HS-5 (cell line): ENCODE measurements at places on chromosomes 4 and X.

- no peak for DNase-seq
Observed at GRCh38 chr4:43425206-43425605, 532.7 kb downstream of the GRXCR1 start.

- DNase-seq, result no peak
Observed at GRCh38 chr4:54566608-54567007, 91.1 kb upstream of the KIT start.

DNA sequence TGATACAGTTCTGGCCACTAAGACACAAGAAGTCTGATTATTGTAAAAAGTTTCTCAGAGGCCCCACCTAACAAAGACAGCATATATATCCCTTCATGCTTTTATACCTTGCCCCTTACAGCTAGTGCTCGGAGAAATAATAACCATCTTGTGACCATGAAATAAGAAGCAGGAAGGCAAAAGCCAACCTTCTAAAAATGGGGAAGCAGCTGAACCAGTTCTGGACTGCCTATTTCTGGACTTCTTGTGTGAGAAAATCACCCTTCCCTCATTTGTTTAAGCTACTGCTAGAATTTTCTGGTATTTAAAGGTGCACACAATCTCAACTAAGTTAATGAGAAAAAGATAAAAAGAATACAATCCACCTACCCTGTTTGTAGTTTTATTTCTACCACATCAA, 87.5 kb downstream of the CNOT6L start:
- DNase-seq, result no peak

GRCh38 chr4:169293343-169294176, 22.8 kb upstream of the SH3RF1 start:
- DNase-seq, result no peak

GRCh38 chrX:42678133-42678532, 99.8 kb downstream of the PPP1R2C start:
- no peak for DNase-seq

DNA sequence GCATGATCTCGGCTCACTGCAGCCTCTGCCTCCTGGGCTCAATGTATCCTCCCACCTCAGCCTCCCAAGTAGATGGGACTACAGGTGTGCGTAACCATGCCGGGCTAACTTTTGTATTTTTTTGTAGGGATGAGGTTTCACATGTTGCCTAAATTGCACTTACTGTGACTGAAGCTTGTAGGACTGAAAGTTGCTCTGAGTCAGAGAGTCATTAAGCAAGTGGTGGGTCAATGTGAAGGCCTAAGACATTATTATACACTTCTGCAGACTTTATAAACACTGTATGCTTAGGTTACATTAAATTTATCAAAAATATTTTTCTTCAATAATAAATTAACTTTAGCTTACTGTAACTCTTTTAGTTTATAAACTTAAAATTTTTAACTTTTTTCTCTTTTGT, 170.2 kb downstream of the FAT4 start:
- no peak for DNase-seq

DNA sequence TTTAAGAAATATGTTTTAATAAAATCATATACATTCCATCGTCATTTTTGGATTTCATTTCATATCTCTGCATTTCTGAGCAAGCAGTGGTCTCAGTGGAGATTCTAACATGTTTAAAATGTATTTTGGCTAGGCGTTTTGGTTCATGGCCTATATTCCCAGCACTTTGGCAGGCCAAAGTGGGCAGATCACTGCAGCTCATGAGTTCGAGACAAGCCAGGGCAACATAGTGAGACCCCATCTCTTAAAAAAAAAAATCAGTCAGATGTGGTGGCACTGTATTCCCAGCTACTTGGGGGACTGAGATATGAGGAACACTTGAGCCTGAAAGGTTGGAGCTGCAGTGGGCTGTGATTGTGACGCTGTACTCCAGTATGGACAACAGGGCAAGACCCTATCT, 67.5 kb upstream of the RAB33B start:
- no peak for DNase-seq

DNA sequence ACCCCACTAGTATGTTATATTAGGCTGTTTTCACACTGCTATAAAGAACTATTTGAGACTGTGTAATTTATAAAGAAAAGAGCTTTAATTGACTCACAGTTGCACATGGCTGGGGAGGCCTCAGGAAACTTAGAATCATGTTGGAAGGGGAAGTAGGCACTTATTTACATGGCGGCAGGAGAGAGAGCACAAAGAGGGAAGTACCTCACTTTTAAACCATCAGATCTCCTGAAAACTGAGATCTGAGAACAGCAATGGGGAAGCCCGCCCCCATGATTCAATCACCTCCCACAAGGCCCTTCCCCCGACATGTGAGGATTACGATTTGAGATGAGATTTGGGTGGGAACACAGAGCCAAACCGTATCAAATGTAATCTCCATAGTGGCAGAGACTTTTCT, 45.4 kb upstream of the XK start:
- DNase-seq, result no peak
